ENCODE measurements at places on chromosomes 3 and 15.

GRCh38 chr3:189720736-189721417 lies 89.7 kb downstream of the TP63 start:
- no peak for DNase-seq

DNA sequence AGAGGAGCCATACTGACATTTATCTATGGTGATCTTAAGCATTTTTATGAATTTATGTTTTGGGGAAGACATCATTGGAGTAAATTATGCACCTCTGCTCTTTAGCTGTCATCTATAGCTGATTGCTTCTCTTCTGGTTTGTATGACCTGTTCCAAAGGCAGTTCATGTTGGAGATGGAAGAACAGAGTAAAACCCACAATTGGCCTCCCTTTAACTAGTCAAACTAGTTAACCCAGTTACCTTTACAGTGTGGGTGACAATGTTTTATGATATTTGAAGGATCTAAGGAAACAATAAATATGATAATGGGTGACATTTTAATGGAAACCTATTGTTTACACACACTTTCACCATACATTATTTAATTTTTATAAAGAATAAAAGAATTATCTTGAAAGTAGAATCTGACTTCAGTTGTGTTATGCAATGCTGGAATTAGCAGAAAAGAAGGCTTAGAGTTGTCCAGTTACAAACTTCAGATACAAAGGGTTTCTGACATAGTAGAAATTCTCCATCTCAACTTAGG lies 263.5 kb downstream of the NFKBIZ start:
- no peak for DNase-seq

DNA sequence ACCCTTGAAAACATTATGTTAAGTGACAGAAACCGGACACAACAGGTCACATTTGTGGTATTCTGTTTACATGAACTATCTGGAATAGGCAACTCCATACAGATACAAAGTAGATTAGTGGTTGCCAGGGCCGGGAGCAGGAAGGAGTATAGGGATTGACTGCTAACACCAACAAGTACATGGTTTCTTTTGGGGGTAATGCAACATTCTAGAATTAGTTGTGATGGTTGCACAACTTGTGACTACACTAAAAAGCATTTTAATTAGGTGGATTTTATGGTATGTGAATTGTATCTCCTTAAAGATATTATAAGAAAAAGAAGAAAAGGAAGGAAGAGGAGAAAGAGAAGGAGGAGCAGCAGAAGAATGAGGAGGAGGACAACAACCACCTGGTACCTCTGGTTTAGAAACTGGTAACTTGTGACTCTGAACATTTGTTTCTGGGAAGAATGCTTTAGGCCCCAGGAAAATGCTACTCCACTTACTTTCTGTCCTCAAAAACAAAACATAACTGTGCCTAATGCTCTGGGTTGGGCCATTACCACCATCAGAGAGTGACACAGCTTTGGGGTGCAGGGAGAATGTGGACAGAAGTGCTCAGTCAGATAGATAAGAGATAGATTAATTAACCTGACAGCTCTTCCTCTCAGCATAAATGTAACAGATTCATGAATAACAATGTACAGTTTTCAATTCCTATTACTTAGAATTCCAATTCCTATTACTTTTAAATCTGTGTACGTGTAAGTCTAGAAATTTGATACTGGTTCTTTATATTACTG lies 20.3 kb downstream of the SETMAR start:
- no peak for DNase-seq

- no peak for DNase-seq
These were observed 1083.9 kb downstream of the DIPK2A start for GRCh38 chr3:145055375-145056076.

DNA sequence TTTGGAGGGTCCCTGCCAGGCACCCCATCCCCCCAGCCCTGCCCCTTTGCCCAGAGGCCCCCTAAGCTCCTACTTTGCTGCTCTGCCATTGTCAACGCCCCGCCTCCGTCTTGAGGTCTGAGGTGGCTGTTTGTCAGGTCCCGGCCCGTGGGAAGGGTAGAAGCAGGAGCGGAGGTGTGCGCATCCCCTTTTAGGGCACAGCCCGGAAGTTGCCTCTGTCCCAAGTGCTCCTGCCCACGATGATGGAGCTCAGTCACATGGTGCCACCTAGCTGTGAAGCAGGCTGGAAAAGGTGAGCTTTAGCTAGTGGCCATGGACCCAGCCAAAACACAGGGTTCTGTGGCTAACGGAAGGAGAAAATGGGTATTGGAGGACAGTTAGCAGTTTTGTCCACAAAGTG lies 28.5 kb upstream of the LCTL start:
- no peak for DNase-seq

GRCh38 chr15:95503640-95504225 lies 826.8 kb upstream of the NR2F2 start:
- no peak for DNase-seq

- no peak for DNase-seq
These were observed 420.9 kb downstream of the LPP start for GRCh38 chr3:188574885-188575284.

DNA sequence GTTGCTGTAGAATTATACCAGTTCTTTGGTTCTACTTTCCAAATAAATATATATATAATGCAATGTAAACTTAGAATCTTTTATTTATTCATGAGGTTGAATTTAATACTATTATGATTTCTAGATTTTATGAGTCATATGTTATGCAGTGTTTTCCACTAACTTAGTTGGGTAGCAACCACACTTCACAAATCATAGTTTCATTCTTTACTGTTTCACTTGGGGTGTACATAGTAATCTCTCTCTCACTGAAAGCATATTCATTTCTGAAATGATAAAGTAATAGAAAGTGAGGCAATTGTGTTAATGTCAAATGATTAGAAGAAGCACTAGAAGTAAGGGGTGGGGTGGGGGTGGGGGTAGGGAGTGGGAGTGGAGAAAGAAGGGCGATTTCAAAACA lies 52.6 kb downstream of the IQCH start:
- DNase-seq = no peak

GRCh38 chr3:14082108-14082657 lies 42.5 kb downstream of the CHCHD4 start:
- no peak for DNase-seq

DNA sequence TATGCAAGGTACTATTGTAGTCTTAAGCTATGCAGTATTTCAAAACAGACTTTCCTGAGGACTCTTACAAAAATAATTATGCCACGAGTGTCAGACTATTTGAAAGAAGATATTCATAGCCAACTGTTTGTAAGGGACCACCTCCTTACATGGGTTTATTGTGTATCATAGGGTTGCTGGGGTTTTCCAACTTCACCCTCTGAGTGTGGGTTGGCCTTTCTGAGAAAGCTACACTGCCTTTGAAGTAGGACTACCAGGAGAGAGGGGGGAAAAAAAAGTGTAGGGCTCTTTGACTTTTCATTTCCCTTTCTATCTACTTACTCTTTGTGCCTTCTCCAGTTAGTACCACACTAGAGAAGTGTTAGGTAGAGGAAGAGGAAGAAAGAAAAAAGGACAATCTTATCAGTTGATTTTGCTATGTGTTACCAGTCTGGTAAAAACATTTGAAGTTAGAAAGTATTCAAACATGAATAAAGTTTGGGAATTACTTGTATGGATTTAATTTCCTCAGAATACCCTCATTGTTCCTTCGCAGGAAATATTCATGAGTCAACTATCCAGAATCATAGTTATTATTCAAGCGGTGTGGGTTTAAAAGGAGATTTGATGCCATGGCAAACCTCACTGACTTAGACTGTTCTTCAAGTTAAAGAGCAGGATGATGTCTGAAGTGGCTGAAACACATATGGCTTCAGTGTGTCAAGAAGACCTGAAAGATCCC lies 329.3 kb upstream of the THBS1 start:
- DNase-seq = no peak

DNA sequence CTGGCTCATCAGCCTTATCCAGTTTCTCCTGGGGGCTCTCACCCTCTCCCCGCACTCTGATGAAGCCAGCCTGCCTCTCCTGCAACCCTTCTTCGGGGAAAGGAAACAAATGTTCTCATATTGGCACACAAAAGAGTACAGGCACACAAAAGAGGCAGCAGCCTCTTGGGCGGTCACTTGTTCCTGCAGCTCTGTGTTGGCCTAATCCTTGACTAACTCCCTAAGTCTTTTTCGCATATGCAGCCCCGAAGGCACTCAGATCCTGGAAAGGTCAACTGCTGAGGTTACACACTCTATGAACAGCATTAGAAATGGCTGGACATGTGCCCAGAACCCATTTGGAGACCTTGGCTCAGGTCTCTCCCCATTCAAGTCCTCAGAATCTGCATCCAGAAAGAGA lies 7.4 kb upstream of the CAMP start:
- DNase-seq = no peak

GRCh38 chr3:73773233-73773632 lies 148.5 kb upstream of the PDZRN3 start:
- no peak for DNase-seq

DNA sequence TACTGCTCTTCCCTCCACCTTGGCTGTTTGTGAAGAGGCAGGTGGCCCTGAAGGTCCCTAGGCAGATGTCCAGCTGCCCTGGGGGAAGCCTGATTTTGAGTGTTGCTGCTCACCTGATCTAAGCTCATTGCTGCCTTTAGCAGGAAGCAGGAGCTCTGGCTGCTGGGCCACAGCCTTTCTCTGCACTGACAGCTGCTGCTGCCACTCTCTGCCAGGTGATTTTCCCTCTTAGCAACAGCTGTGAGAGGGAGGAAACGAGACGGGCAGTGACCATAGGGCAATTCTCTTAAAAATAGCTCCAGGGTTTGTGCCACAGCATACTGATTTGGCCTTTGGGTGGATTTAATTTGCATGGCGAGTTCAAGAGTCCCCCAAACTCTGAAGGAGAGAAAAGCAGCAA lies 415.8 kb upstream of the SEMA6D start:
- DNase-seq = no peak

- DNase-seq = no peak
These were observed 41.3 kb downstream of the GLDN start for GRCh38 chr15:51382787-51383186.

GRCh38 chr15:35834216-35834830 lies 288.4 kb upstream of the DPH6 start:
- no peak for DNase-seq

GRCh38 chr3:151425627-151426340 lies 35.1 kb downstream of the IGSF10 start:
- no peak for DNase-seq

GRCh38 chr3:142680710-142681109 lies 43.1 kb upstream of the TRPC1 start:
- DNase-seq = no peak

DNA sequence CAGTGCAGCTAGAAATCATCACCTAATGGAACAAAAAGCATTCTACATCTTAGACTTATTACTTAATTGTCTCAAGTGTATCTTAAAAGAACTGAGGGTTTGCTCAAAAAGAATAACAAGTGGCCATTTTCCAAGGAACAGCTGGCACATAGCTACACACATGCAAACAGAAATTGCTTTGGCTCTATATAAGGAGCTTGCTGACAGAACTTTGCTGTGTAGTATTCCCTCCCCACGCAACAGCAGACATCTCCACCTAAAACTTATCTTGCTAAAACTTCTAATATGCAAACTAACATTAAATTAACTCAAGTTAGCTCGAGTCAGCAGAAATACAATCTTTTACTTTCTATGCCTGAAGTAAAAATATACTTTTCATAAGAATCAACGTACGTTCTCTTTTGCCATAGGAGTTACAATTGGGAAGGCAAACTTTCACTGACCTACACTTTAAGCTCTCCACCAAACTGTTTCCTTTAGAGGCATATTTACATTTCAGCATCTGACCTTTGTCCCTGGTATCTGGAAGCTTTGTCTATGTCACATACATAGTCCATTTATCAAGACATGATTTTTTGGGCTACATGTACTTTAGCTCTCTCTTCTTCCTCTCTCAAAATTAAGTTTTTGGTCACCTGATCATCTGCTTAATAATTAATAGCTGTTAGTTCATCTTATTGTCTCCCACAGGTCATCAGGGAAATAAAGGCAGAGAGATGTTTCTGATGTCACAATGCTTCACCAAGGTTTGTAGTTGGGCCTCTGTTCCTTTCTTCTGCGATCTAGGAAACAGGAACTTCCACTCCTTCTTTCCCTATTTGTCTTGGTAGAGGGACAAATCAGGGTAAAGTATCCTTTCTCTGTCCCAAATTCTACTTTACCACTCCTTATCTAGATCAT lies 163.4 kb upstream of the AGTR1 start:
- DNase-seq = no peak

DNA sequence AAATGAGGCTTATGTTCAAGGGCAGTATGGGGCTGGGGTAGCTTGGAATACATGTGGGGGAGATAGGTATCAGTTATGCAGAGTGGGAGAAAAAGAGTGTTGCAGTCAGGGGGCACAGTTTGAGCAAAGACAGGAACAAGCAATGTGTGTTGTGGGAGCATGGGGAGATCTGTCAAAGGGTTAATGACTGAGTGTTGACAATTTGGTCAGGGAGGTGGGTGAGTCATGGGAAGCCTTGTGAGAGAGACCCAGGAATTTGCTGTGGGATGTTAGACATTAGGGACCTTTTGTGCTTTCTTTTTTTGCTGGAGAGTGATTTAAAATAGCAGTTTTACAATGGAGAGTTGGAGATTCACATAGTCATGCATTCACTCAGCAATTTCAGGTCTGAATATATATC lies 221.6 kb upstream of the NR2E3 start:
- DNase-seq = no peak

- DNase-seq = no peak
These were observed 967 bp upstream of the BNC1 start for GRCh38 chr15:83285284-83285978.

- no peak for DNase-seq
These were observed 3.6 kb upstream of the KPNA4 start for GRCh38 chr3:160568989-160569388.

DNA sequence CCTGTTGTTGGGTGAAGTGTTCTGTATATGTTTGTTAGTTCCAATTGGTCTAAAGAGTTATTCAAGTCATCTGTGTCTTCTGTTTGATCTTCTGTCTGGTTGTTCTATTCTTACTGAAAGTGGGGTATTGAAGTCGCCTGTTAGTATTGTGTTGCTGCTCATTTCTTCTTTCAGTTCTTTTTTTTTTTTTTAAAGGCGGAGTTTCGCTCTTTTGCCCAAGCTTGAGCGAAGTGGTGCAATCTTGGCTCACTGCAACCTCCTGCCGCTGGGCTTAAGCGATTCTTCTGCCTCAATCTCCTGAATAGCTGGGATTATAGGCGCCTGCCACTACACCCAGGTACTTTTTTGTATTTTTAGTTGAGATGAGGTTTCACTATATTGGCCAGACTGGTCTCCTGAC lies 23.5 kb downstream of the PFN2 start:
- DNase-seq = no peak

GRCh38 chr15:64037966-64038365 lies 8.3 kb downstream of the DAPK2 start:
- no peak for DNase-seq

DNA sequence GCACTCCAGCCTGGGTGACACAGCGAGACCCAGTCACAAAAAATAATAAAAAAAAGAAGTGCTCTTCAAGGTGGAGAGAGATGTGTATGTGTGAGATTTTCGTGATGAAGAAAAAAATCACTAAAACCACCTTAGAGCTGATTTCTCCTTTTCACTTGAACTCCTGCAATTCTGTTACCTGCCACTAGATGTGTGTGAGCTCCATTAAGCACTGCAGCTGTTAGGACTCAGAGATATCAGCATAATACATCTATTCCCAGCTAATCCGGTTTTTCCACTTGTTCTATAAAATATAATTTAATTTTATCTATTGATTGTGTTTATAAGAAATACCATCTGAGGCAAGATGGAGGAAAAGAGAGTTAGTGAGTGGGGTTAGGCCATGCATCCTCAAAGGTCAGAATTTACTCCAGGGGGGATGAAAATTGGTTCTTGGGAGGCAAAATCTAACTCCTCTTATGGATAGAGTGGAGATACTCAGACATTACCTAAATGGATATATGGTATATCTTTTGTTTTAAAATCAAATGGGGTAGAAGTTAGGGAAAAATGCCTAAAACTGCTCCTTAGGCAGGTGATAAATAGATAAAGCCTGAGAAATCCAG lies 152.7 kb downstream of the IL20RB start:
- DNase-seq = no peak

All from activated CD4-positive, CD25-positive, alpha-beta regulatory T cell treated with anti-CD3 and anti-CD28 coated beads, Interleukin-2, amount 50 U/mL, for 72 hours (primary cell).